ENCODE measurements at places on chromosomes 6 and 20.
A peak's percentile ranks its signal among the peaks of the same experiment; 100 is the strongest.

- DNase-seq, result no peak
Observed at GRCh38 chr20:14478126-14478525, 140.7 kb upstream of the FLRT3 start.

GRCh38 chr20:51953731-51954340 is 151.5 kb upstream of the SALL4 start:
- DNase-seq, result no peak

DNA sequence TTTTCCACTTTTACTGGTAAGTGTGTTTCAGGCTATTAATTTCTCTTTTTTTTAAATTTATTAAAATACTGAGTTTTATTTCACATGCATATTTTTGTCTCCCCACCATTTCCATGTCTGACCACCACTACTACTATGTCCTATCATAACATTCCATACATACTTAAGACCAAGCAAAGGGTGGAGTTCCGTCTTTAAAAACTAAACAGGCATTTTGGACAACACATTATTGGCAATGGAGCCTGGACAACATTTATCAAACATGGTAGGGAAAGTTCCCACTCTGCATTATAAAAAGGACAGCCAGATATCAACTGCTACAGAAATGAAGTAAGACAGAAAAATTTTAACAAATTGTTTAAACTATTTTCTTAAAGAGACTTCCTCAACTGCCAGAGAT is 91.9 kb downstream of the LMBRD1 start:
- DNase-seq, result no peak

- DNase-seq, result no peak
Observed at GRCh38 chr6:33693186-33694105, 18.1 kb downstream of the UQCC2 start.

DNA sequence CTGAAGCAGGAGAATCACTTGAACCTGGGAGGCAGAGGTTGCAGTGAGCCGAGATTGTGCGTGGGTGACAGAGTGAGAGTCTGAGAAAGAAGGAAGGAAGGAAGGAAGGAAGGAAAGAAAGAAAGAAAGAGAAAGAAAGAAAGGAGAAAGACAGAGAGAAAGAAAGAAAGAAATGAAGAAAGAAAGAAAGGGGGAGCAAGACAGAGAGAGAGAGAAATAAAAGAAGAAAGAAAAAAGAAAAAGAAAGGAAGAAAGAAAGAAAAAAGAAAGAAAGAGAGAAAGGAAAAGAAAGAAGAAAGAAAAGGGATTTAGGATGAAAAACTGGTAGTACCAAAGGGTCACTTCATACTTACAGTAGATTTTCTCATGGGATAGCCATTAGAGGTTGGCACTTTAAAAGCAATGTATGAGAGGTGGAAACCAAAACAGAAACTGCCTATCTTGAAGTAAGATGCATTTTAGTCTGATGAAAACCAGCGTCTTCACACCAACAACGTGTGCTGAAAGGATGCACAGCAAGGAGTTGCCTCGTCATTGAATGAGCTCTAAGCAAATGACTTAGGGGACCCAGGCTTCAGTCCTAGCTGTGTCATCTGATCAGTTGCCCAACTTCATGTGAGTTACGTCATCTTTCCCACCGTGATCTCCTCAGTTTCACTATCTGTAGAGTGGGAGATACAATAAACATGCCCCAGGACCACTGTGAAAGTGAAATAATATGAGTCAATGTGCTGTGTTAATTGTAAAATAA is 133.9 kb upstream of the NEDD9 start:
- peak; percentile 27 for DNase-seq

DNA sequence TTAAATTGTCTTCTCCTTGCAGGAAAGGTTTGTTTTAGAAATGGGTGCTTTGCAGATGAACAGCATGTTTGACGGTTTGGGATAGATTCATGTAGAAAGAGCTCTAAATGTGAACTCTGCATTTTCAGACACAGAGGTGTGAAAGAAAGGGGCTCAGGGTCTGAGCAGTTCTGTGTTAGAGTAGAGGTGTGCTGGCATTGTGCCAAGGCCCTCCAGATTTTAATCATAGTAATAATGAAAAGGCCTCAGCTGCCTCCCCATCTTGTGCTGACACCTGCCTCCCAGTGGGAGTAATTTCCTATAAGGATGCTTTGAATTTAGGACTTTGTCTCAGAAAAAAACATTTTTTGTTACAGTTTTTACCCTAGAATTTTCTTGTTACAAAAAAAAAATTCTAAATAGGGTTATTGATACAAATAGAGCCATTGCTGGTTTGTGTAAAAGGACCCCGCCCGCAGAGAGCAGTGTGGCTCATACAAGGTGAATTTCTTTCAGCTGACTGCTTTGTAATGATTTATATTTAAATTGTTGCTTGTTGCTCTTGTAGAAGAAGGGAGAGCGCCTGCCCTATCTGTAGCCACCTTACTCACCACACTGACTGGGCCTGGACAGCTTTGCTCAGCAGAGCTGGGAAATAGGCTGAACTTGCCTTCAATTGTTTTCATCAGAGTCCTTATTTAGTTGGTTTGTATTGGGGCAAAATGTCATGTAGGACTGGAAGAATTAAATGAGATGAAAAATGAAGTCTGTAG is 294.5 kb downstream of the ZFAND3 start:
- DNase-seq, result no peak

DNA sequence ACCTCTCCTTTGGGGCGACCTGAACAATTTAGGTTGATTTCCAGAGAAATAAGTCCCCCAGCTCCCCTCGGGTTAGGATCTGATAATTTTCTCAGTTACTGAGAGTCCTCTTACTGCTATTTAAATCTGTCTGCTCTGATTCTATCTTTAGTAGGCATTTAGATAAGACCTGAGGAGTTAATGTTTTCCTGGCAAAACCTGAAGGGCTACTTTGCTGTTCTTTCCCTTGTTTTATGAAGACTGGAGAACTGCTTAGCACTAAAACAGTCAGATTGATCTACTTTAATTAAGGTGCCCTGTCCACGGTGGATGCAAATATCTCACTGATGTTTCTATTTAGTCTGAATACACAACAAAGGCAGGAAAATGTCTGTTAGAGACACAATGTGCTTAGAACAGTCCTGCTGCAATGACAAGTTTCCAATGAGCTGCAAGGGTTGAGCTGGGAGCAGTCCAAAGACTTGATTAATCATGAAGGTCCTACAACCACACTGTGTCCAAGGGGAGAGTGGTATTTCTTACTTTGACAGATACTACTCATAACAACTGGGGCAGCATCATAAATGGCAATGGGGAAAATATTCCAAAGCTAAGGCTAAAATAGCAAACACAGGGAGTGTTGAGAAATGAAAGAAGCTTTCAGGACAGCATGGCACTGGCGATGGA is 15.7 kb downstream of the ADTRP start:
- peak; percentile 66 for DNase-seq

GRCh38 chr6:119985952-119986736 is 636.6 kb upstream of the MAN1A1 start:
- no peak for DNase-seq

- no peak for DNase-seq
Observed at GRCh38 chr6:46513533-46513932, 22.3 kb upstream of the RCAN2 start.

DNA sequence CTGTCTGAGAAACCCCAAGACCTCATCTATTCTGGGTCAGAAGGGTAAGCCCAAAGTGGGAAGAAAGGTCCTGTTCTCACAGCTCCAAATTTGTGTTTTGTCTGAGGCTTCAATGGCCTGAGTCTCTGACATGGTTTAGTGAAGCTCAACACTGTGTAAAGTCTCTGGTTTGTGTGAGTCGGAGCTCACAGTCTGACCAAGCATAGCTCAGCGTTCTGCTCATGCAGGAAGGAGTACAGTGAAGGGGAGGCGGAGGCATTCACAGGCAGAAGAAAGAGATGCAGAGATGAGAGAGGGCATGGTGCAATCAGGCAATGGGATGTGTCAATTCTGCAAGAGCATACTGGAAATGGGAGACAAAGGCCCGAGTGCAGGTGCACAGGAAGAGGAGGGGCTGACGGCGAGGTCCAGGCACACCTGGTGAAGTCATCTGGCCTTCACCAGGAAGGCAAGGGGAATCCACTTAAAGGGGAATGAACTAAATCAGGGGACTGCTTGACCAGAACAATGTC is 463.0 kb upstream of the AGPAT4 start:
- no peak for DNase-seq

DNA sequence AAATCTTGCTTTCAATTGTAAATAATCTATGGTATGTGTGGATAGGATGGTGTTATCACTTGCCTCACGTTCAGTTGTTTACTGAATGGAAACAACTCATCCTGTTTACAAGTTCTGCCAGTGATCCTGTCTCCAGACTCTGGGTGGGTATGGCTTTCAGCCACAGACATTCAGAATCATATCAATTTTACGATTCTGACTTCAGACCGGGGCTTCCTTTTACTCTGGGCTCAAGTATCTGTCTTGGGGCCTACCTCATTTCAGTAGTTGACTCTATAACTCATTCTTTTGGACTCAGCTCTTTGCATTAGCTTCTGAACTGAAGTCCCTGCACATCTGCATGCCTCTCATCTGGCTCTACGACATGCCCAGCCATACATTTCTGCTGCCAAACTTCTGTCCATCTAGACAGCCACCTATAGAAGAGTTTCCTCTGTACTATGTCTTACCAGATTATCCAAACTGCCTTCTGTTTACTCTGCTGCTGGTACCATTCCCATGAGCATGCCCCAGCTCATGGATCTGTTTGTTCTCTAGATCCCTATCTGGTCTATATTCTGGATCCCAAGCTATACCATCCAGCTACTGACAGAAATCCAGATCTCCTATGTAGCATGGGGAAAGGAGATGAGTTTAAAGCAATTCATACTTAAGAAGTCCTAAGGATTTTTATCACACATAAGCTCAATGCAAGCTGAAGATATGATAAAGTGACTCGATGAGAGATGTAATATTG is 34.3 kb downstream of the FYN start:
- no peak for DNase-seq

DNA sequence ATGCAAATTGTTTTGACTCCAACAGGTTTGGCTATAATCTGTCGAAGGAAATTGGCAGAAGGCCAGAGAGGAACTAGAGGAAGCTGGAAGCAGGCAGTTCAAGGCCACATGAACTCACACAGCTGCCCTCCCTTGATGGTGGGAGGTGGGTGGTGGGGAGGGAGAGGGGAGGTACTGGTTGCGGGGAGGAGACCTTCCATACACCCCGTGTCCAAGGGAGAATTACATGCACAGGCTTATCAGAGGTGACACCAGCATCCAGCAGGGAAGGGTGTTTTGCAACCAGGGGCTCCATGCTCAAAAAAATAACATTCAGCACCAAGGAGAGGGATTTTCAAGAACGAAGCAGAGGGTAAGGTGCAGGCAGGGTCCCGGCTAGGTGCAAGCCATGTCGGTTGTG is 9.1 kb downstream of the PRND start:
- DNase-seq, result no peak

DNA sequence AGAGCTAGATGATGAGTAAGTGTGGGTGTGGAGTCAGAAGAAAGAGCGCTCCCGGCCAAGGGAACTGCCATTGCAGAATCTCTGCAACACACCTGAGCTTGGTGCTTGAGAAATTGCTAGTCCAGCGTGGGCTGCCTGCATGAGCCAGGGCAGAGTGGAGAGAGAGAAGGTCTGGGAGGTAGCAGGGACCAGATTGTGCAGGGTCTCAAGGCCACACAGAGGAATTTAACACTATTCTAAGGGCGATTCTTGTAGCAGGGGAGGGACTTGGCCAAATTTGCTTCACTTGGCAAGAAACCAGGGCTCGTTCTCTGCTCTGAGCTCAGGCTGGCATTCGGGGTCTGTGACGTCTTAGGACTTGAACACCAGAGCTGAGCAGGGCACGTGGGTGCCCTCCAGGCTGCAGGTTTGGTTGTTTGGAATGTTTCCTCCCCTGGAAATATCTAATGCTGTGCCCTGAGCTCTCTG is 53.5 kb downstream of the BCAS4 start:
- no peak for DNase-seq

DNA sequence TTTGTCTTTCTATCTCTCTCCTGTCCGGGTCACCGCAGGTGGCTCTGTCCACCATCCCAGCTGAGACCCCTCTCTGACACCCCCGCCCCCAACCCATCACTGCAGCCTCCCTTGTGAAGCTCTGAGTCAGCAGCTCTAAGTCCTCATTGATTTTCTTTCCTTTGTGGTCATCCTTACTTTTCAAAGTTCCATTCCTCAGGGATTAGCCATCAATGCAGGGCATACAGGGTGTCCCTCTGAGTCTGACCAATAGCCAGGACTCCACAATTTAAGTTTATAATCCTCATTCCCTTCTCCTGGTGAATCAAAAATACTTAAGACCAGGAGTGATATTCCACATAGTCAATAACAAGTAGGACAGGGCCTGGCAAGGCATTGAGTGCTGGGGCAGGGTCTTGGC is 333.3 kb upstream of the CNR1 start:
- DNase-seq, result no peak

DNA sequence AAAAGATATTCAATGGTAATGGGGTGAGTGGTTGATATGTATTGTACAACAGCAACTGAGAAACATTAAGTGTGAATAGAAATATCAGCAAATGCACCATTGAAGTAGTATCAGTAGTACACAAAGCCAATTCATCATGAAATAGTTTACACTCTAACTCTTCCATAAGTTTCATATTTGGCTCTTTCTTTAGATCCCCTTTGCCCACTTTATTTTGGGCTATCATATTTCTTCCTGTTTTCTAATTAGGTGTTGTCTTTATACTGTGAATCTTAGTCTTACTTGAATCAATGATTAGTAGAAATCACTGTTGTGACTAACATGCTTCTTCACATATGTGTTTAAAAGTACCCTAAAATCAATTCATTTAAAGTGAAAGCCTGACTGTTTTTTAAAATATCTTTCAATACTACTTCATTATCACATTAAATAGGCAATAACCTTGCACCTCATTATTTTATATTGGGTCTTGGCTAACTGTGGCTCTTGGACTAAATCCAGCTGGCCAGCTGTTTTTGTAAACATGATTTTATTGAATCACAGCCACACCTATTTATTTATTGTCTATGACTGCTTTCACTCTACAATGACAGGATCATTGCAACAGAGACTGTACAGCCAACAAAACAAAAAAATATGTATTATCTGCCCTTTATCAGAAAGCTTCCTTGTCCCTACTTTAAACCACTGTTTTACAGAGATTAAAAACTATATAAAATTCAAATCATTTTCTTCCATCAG is 38.9 kb downstream of the EYS start:
- no peak for DNase-seq

DNA sequence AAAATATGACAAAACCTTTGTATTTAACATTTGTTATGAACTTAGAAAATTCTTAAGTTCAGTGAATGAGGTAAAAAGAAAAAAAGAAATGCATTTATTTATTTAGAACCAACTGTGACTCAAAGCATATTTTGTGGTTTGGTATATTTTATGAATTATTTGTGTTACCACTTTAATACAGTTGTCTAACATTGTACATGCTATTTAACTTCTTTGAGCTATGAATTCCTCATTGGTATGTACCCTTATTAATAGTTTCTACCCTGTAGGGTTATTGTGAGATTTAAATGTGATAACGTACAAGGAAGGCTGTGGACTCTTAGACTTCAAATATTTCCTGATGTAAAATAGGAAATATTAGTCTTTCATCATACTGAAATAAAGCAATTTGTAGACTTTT is 162.6 kb downstream of the MMUT start:
- DNase-seq, result no peak

- no peak for DNase-seq
Observed at GRCh38 chr6:1598886-1599285, 10.8 kb upstream of the FOXC1 start.
